ENCODE measurements at places on chromosomes 12 and 14.

DNA sequence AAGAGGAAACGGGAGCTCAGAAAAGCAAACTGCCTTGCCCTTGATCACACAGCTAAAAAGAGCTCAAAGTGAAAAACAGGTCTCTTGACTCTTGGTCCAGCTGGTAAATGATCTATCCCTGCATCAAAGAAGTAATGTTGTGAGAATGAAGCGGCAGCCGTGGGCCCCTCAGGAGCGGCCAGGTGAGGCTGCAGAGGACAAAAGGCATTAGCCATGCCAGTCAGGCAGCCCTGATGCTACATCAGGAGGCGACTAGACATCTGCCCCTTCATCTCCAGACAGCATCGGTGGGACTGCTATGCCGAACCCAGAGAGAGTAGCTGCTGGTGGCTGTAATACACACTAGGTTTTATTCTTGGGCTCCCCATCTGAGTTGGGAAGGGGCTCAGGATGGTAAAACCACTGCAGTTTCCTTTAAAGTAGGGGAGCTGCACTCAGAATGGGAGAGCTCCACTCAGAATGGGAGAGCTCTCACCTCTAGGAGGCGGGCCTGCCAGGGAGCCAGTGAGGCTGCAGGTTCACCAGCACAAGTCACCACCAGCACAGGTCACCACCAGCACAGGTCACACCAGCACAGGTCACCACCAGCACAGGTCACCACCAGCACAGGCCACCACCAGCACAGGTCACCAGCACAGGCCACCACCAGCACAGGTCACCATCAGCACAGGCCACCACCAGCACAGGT lies 120.1 kb downstream of the TSPAN9 start:
- no peak for DNase-seq

- no peak for DNase-seq
Measured at GRCh38 chr14:95026851-95027463, 130.4 kb downstream of the DICER1 start.

DNA sequence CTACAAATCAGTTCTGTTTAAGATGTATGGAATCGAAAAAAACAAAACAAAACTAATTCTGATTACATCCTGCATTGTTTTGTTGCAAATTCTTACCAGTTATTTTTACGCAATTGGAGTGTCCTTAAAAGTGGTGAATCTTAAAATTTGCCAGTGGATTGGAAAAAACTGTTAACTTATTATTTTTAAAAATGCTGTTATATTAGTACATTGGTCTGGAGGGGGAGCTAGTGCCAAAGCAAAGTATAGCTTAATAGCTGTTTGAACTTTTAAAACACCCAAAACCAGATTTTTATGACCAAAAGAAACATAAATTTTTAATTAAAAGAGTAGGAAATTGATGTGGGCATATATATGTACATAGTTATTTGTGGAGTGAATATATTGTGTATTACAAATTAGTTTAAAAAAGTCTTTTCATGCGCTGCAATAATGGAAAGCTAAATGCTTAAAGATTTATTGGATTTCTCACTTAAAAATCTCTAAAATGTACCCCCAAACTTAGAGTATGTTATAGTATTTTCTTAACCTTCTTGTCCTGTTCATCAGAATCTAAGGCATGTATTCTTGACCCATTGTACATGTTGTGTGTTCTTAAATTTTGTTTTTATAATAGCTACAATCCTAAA lies 2.5 kb downstream of the FUT8 start:
- DNase-seq: no peak

GRCh38 chr12:18591473-18591872 lies 146.3 kb downstream of the PLCZ1 start:
- DNase-seq: no peak

DNA sequence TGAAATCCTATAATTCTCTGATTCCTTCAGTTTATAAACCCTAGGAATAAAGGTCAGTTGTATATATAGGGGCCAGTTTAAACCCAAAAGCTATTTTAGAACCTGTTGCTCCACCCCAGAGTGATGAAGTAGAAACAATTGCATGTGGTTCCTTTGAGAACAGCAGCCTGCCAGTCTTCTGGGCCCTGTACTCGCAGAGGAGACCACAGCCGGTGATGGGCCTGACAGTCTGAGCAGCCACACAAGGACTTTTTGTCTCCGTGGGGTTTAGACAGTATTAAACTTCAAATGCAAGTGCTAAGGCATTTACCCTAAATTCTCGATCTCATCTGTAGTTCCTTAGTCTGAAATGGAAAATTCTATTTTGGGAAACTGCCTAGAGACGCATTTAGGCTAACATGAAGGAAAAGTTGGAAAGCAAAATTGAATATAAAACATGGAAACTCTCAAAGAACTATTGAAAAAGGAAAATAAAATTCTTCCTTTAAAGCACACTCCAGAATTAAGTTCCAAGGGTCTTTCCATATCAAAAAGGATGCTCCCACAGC lies 80.6 kb downstream of the PRICKLE1 start:
- DNase-seq: no peak

- DNase-seq: no peak
Measured at GRCh38 chr14:30020271-30020670, 92.6 kb upstream of the PRKD1 start.

DNA sequence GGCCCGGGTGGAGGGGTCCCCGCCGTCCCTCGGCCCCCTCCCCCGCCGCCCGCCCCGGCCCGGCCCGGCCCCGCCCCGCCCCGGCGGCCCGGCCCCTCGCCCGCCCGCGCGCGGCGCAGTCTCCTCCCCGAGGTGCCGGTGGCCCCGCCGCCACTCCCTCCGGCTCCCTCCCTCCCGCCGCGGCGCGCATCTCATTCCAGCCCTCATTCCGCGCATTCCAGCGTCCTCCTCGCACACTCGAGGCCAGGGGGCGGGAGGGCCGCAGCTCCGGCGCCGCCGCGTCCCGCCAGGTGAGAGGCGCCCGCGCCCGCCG lies at the start of gene TEAD4:
TEAD4 (plus strand) TSS at position 206 of the 313 bp plus-strand sequence.
- DNase-seq: peak; percentile 92

GRCh38 chr14:32427726-32428528 lies 98.8 kb downstream of the AKAP6 start:
- no peak for DNase-seq

DNA sequence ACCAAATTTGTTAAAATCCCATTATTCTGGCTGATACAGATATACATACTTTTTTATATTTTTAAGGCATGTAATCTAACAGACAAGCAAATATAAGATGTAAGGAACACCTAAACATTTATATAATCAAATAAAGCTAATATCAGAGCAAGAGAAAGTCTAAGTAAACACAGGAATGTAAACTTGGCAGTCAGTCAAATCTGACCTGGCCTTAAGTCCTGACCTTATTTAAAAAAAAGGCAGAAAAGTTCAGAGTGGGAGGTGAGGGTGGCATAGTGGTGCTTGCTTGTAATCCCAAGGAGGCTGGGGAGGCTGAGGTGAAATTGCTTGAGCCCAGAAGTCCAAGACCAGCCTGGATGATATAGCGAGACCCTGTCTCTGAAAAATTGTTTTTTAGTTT lies 152.6 kb downstream of the DERA start:
- no peak for DNase-seq

GRCh38 chr14:80605536-80605935 lies 336.0 kb downstream of the CEP128 start:
- no peak for DNase-seq

GRCh38 chr12:13100882-13101769 lies 2.3 kb downstream of the GSG1 start:
- peak; percentile 62 for DNase-seq

GRCh38 chr12:103205906-103206305 lies 248.4 kb downstream of the ASCL1 start:
- DNase-seq: no peak

- no peak for DNase-seq
Measured at GRCh38 chr12:101962486-101962885, 85.1 kb downstream of the DRAM1 start.

Measured in 8988T (cell line).